ENCODE measurements at places on chromosomes 2 and 18.

DNA sequence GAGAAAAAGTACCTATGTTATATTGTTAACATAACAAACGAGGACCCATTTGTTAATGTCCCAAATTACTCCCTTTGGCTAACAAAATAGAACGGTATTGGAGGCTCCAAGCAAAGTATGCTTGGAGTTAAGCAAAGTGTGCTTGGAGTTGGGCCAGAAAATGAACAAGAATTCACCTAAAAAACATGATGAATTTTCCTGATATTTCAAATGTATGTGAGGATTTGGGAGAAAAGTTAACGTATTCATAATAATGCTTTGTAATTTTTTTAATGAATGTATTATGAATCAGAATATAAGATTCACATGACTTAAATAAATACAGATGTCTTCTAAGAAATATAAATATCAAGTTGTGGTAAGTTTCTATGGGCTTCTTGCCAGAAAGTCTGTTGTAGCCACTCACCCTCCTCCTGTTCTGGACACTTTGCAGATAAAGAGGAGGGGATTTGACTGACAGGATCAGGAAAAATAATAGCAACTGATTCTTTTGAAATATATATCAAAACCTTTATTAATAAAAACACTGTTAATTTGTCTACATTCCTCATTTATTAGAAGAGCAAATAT is 423.7 kb upstream of the MMADHC start:
- DNase-seq: no peak

DNA sequence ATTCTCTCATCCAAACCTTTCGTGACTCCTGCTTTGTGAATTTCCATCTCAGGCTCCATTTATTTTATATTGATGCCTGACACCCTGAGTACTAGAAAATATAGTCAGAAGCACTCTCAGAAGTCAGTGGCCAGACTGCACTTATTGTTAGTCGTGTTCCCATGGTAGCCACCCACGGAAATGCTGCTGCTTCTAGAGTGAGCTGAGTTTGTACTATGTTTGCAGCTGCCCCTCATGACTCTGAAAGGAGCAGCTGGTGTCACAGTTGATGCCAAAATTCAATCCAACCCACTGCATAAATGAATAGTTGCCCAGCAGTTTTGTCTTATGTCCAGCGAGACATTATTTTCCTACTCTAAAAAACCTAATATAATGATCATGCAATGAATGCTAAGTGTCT is 265.2 kb upstream of the SPHKAP start:
- no peak for DNase-seq

- DNase-seq: no peak
Measured at GRCh38 chr2:172978063-172978383, 97.6 kb upstream of the MAP3K20 start.

GRCh38 chr2:101942851-101943250 is 48.9 kb upstream of the IL1R2 start:
- no peak for DNase-seq

DNA sequence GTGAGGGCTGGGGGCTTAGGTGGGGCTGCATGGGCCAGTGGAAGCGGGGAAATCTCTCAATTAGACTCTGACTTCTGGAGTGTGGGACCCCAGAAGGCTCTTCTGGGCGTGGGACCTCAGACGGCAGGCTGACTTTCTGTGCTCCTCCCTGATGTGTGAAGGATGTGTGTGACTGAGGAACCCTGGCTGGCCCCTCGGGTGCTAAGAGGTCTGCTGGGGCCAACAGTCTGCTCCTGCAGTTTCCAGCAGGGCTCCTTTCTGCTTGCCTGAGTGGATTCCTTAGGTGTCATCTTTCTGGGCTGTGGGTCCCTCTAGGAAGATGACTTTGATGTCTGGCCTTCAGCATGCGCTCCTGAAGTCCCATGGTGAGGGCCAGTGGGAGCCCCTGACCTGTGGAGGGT is 167.5 kb downstream of the DYSF start:
- no peak for DNase-seq

DNA sequence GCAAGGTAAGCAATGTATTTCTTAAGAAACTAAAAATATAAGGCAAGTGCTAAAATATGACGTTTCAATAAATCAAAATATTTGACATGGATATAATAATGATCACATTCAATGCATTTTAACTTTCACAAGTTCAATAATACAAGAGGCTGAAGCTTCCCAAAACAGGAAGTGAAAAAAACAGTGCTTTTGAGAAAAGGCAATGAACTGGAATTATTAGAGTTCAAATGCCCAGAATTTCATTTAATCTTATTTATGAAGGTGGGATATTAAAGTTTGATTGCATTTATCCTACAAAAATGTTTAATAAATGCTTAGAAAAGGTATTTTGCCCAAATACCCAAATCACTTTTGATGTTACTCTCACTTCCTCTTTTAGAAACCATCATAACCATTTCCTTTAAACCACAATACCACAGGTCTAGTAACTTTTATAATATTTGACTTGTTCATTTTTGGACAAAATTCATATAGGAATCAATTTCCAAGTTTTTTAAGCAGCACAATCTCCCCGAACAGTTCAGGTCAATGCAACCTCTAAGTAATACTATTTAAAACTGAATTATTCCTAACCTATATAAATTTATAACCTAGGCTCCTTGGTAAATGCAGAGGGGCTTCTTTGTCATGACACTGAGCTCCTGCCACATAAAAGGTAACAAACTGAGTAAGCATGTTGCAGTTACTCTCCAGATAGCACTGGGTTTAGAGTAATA is 2.1 kb downstream of the NCKAP1 start:
- DNase-seq: no peak

DNA sequence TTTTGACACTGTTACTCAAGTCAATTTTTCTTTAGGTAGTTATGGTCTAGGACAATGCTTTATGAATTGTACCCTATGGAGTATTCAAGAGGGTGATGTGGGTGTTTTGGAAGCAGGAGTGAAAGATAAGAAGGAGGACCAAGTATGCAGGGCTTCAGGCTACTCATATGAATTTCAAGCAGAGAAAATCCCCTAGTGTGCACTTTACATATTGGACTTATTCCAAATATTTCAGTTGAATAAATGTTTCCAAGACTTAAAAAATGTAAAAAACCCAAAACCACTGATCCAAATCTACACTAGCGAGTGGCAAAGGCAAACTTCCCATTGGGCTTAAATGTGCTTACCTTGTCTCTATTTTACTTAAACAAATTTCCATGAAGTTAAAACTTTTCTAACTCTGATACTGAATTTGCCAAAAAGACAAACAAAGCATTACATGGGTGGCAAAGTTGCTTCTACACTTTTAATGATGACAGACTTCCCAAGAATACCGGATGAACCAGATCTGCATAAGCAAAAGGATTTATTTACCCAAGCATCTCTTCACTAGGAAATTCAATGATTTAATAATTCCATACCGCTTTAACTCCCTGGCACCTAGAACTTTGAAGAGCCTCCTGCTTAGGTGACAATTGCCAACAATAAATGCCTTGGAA is 1233.5 kb upstream of the NXPH2 start:
- DNase-seq: no peak

GRCh38 chr2:83006961-83007360 is 1452.1 kb downstream of the SUCLG1 start:
- no peak for DNase-seq

DNA sequence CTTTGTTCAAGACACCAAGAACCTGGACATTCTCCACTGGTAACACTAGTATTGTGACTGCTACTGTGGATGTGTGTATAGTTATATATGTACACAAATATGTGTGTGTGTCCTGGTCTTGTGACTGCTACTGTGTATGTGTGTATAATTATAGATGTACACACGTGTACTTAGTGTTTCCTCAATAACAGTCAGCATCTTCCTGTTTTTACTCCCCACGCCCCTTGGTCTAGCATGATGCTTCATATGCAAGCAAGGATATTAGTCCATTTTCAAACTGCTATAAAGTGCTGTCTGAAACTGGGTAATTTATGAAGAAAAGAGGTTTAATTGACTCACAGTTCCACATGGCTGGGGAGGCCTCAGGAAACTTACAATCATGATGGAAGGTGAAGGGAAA is 802.7 kb downstream of the RNF144A start:
- DNase-seq: no peak

- DNase-seq: no peak
Measured at GRCh38 chr2:88296247-88296646, 126.1 kb downstream of the THNSL2 start.

- no peak for DNase-seq
Measured at GRCh38 chr2:149466635-149467034, 120.9 kb downstream of the MMADHC start.

DNA sequence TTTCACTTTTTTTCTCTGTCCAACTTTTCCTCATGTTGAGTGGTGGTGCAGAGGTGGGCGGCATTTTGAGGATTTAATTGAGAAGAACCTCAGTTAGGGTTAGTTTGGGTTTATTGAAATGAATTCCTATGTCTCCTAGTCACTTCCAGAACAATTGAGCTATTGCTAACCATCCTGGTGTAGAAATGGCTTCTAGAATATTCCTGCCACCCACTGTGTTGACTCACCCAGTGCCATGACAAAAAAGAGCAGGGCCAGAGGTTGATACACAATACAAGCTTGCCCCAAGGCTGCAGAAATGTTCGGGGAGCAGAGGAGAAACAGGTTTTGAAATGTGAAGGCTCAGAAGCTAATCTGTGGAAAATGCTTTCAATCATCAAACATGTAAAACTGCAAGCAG is 167.1 kb upstream of the TRIB2 start:
- DNase-seq: no peak

GRCh38 chr18:31610286-31611205 is 18.9 kb downstream of the TTR start:
- no peak for DNase-seq

- DNase-seq: no peak
Measured at GRCh38 chr2:10588931-10589330, 100.8 kb downstream of the NOL10 start.

DNA sequence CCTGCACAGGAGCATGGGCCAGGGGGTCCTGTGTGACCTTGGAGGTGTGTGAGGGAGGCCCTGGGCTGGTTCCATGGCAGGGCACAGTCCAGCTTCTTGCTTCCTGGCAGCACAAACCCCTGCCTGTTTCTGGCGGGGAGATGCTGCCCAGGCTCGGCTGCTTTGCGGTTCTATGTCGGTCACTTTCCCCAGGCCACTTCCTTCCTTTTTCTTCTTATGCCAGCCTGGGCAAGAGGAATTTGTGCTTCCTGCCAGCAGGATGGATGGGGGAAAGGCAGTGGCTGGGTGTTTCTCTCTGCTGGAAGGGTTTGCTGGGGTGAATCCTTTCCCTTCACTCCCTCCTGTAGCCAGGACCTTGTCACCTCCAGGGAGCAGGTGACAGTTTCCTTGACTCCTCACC is 24.3 kb downstream of the ASAP2 start:
- no peak for DNase-seq

DNA sequence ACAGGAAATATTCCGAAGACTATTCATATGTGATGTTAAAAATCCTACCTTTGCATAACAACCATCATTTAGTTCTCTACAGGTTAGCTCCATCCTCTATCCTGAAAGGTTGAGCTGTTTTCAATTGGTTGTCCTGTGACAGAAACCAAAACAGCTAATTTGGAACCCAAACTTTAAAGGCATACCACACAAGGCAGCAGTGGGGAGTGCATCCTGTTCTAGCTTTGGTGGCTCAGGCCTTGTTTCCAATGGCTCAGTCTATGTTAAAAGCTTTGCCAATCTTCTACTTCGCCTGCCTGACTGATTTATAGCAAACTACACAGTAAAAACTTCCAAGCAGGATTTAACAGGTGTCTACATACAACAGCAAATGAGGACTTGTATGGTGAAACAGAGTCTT is 3.2 kb downstream of the CD226 start:
- no peak for DNase-seq

GRCh38 chr2:1690056-1690775 is 54.1 kb downstream of the PXDN start:
- no peak for DNase-seq
